ENCODE measurements at places on chromosomes 7 and 10.

GRCh38 chr7:47404010-47404409 is 177.9 kb downstream of the TNS3 start:
- DNase-seq = no peak

DNA sequence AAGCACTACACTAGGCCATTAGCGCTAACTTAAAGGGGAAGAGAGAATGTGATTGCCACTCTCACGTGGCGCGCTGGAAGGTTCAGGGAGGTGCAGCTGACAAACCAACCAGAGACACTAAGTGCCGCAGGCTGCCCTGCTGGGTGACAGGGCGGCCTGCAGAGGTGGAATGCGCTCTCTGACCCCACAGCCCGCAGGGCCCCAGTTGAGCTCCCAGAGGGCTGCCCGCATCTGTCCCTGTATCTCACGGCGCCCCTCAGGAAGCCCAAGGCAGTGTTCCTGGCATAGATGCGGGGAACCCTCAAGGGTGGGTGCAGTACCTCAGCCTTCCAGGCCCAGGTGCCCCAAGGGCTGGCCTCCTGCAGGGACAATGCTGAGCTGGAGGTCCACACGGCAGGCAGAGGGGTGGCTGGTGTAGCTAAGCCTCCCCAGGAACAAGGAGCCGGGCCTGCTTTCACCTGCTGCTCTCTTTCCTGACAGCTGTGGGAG is 66.6 kb downstream of the CALML3 start:
- no peak for DNase-seq

GRCh38 chr10:6755781-6756460 is 175.8 kb upstream of the PRKCQ start:
- peak; percentile 60 for DNase-seq

GRCh38 chr10:86330778-86331763 is 35.5 kb downstream of the GRID1 start:
- DNase-seq = no peak

GRCh38 chr10:131556897-131557495 is 245.5 kb upstream of the TCERG1L start:
- DNase-seq = no peak

GRCh38 chr7:27560706-27561235 is 101.9 kb downstream of the HIBADH start:
- DNase-seq = peak; percentile 80

GRCh38 chr7:111855161-111855841 is 293.0 kb upstream of the IMMP2L start:
- DNase-seq = peak; percentile 72

- no peak for DNase-seq
Measured at GRCh38 chr10:86856156-86856555, 99.7 kb downstream of the BMPR1A start.

- peak; percentile 58 for DNase-seq
Measured at GRCh38 chr7:55140221-55140940, 121.6 kb downstream of the EGFR start.

GRCh38 chr7:81410471-81411117 is 359.3 kb downstream of the HGF start:
- DNase-seq = no peak

DNA sequence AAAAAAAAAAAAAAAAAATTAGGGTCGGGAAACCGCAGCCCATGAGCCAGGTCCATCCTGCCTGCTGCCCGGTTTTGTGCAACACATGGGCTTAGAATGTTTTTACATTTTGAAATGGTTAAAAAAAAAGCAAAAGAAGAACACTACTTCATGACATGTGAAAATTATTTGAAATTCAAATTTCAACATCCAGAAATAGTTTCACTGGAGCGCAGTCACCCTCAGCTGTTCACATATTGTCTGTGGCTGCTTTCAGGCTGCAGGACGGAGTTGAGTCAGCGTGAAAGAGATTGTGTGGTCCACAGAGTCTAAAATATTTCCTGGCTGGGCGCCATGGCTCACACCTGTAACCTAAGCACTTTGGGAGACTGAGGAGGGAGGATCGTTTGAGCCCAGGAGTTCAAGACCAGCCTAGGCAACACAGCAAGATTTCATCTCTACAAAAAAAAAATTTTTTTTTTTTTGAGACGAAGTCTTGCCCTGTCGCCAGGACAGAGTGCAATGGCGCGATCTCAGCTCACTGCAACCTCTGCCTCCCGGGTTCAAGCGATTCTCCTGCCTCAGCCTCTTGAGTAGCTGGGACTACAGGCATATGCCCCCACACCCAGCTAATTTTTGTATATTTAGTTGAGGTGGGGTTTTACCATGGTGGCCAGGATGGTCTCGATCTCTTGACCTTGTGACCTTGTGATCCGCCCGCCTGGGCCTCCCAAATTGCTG is 63.9 kb upstream of the ECHDC3 start:
- DNase-seq = peak; percentile 31

DNA sequence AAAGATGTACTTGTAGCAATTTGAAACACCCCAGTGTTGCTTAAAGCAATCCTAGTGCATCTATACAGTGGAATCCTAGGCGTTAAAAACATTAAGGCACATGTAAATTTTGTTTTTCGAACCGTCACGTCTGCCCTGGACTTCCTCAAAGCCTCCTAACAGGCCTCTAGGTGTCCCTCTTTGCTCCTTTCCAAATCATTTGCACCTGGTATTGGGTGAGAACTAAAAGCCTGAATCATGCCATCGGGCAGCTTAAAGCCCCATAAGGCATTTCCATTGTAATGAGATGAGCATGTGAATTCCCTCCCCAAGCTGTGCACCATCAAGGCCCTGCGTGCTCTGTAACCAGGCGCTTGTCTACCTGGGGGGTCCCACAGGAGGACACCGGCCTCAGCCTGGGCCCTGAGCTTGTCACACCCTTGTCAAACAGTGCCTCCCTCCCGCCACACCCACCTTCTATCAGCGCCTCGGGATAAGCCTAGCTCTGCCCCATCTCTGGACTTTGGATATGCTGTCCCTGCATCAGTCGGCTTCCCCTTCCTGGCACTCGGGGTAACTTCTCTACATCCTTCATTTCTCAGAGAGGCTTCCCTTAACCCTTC is 89.2 kb downstream of the WDR11 start:
- no peak for DNase-seq

- DNase-seq = peak; percentile 13
Measured at GRCh38 chr7:35253710-35254495, at the start of gene TBX20. TSS of gene TBX20 (minus strand) at chr7:35254100. CDS start at chr7:35253620, 480 bp downstream.

GRCh38 chr10:33334153-33334804 is at the start of gene NRP1:
TSS of gene NRP1 (minus strand) at chr10:33334667. CDS start at chr10:33334382, 285 bp downstream.
- DNase-seq = no peak

DNA sequence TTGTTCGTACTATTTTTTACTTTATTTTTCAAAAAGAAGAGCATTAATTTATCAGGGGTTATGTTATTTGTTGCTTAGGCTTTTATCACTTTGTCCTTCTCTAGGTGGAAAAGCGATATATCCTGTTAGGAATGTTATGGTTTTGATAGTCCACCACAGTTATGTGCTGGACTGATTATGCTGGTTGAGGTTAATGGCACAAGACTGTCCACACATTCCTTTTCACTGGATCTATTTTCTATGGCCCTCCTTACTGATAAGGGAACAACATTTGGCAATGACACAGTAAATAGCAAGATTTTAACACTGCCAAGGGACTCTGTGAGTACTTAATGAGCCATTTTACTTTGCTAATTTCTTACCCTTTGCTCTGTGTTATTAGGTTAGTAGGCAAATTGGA is 1212.3 kb downstream of the NXPH1 start:
- DNase-seq = no peak

- DNase-seq = no peak
Measured at GRCh38 chr10:130743751-130744271, 567.7 kb downstream of the TCERG1L start.

DNA sequence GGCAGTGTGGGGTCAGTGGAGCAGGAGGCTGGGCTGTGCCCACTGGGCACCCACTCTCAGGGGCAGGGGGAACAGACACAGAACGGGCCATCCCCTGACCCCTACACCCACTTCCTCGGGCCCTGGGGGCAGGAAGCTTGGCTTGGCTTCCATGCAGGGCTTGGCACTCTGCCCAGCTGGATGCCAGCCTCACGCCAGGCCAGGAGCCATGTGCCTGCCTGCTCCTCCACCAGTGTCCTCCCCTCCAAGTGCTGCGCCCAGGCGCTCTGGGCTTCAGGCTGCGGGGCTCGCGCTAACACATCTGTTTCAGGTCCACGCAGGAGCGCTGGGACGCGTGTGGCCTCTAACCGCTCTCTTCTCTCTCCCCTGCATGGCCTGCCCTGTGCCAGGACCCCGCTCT is 12.7 kb downstream of the LDB3 start:
- DNase-seq = no peak

DNA sequence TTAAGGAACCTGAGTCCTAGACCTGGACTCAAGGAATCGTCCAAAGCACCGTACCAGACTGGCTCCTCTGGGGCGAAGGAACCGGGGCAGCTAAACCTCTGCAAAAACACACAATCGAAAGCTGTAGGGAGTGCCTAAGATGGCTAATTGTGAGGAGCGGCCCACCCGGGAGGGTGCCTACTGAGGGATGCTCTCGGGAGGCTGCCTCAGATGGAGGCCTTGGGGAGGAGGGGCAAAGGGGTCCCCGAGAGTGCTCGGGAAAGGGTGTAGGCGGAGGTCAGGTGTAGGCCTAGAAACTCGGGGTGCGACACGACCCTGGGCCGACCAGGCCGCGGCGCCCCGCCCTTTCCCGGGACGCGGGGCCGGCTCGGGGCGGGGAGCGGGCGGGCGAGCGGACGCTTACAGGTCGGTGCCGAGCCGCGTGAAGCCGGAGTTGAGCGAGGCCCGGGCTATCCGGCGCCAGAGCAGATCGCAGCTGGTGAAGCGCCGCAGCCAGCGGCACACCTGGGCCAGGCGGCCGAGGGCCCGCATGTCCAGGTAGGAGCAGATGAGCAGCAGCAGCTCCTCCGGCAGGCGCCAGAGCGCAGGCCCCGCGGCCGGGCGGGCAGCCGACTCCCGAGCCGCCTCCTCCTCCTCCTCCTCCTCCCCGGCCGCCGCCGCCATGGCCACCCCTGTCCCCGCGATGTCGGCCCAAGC is 844 bp downstream of the FBXW4 start:
- DNase-seq = peak; percentile 60

DNA sequence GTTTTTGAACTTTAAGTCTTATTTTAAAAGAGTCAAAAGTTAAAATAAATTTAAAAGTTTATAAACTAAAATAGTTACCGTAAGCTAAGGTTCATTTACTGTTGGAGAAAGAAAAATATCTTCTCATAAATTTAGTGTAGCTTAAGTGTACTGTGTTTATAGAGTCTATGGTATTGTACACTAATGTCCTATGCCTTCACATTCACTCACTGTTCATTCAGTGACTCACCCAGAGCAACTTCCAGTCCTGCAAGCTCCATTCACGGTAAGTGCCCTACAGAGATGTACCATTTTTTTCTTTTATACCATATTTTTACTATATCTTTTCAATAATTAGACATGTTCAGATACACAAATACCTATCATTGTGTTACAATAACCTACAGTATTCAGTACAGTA is 97.6 kb downstream of the PTN start:
- peak; percentile 30 for DNase-seq

DNA sequence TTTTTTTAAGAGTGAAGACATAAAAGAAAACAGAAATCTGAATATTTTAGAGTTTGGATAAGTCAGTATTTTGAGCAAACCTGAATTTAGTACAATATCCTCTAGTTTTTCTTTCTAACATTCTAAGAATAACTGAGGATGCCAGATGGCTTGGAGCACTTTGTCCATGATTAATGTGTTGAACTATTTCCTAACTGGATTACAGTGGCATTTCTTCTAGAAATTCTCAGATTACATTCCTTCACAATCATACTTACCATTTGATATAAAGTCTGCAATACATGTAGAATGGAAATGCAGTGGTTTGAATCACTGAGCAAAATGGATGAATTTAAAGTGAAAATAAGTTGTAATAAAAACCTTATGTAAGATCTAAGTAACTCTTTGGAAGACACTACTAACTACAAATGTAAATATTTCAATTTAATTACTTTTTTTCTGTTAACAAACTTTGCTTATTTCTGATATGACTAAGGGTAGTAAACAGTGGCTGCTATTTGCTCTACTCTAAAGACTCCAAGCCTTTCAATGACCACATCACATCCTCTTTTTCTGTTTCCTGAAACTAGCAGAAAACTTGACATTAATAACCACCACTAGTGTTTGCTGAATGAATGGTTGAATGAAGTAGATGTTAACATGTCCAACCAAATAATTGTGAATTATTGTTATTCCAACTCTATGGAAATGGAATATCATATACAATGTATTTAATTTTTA is 102.8 kb downstream of the PRKG1 start:
- DNase-seq = peak; percentile 56

DNA sequence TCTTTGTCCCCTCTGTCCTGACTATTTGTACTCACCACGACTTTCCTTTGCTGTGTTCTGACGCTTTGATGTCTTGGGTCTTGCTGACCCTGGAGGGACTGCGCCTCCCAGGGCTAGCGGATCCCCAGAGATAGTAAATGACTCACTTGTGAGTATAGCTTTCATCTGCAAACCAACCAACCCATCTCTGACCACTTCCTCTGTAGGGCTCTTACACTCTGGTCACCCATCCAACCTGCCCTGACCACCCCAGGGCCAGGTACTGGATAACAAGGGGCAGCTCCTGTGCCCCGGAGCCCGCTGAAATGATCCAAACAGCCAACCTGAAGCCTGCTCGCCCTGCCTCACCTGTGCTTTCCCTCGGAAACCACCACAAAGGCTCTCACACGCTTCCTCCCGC is 125.2 kb upstream of the CARD11 start:
- no peak for DNase-seq

DNA sequence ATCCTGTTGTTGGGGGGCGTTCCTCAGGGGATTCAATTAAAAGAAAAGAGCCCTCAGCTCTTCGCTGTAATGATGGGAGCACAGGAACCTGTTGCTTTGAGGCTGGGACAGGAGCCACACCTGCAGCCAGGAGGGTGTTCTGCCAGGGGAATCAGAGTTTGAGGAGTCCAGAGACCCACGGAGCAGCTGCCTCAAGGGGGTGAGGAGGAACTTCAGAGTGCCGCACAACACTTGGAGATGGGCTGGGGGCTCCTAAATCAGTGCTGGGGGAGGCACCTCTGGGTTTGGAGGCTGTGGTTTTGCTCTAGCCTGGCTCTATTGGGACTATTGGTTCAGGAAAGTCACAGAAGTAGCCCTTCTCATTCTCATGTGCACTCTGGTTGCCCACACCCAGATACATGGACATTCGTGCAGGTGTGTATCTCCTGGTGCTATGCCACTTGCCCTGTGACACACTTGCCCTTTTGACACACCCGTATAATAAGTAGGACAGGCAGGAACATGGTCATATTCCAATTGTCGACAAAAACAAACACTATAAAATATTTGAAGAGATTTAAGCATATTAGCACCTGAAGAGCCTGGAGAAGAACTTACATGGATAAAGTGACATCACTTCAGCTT is 98.1 kb downstream of the PTPN20 start:
- DNase-seq = no peak

DNA sequence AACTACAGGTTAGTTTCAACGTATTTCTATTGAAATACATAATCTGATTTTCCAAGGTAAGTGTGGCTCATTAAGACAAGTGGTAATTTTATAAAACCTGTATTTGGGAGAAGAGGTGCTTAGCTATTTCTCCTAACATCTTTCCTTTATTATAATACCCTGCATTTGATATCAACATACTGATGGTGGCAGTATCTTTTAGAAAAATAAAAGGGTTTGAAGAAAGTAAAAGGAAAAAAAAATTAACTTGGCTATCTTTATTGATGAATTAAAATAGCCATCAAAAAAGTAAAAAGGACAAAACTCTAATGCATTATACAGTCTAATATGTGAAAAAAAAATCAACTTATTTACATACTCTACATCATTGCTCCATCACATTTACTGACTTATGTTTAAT is 68.0 kb downstream of the NRBF2 start:
- no peak for DNase-seq

- peak; percentile 77 for DNase-seq
Measured at GRCh38 chr7:48041653-48041970, 6.3 kb downstream of the C7orf57 start.

GRCh38 chr10:34814223-34814912 is 728 bp downstream of the PARD3 start:
- DNase-seq = peak; percentile 56
